ENCODE measurements at places on chromosomes 1 and 21.

DNA sequence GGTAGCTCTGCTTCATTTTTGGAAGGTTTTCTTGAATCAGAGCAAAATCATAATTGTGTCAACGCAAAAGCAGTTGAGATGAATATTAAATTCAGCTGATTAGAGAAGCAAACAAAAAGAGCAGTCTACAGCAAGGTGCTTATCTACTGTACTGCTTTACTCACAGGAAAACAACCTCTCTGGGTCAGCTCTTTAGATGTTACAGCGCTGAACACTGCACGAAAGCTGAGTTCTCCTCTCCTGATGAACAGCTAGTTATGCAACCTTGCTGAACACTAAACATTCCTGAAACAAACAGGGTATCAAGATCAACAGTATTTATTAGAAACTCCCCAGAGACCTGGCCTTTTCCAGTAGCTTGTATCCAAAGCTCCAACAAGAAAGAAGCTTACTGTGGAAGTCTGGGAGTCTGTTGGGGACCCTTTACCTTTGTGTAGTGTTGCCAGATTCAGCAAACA is 41.3 kb downstream of the TBCE start:
- no peak for DNase-seq

DNA sequence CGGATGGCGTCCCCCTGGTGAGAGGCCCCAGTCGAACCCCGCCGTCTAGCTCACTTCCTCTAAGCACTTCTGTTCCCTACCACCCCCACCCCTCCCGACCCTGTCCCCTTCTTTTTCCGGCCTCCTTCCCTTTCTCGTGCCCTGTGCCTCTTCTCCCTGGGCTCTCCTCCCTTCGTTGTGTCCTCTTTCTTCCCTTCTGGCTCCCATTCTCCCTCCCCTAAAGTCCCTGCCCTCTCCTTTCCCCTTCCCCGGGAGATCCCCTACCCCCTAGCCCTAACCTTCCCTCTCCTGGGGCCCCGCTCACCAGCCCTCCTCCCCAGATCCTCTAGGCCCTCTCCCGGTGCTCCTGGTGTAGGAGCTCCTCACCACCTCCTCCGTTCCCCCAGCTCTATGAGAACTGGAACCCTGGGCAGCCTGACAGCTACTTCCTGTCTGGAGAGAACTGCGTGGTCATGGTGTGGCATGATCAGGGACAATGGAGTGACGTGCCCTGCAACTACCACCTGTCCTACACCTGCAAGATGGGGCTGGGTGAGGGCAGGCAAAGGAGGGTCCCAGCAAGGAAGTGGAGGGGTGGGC is 15.9 kb downstream of the BCAN start:
- no peak for DNase-seq

DNA sequence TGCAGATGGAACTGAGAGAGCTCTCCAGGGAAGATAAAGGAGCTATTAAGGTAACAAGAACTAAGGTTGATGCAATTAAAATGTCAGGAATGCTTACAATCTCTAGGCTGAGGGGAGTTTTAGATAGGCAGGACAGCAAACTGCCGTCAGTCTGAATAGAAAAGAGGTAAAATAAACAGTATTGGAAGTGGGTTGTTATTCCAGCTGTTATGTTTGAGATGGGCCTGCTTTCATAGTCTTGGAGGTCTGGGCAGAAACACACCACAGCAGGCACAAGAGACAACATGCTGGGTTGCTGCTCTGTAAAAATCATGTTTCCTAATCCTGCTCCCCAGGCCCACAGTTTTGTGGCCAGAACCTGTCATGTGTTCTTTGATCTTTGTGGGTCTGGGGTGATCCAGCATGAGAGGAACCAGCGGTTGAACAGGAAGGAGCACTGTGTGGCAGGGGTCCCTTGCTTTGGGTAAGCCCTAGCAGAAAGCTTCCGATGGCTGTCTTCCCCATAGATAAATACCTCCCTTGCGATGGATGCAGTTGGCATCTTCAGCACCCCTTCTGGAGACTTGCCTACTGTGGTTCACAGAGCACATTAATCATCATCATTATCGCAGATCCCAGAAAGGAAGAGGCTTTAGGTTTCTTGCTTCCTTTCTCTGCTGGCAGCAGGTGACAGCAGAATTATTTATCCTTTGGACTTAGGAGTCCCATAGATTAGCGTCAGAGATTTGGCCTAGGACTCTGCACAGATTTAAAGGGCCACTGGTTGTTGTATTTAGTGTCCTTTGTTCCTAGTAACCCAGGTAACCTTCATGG is 97.1 kb downstream of the AK5 start:
- no peak for DNase-seq

- no peak for DNase-seq
Observed at GRCh38 chr1:183159960-183160359, 26.1 kb upstream of the LAMC2 start.

- no peak for DNase-seq
Observed at GRCh38 chr1:10152709-10153284, 57.6 kb upstream of the KIF1B start.

GRCh38 chr1:147334292-147334691 is 91.8 kb downstream of the CHD1L start:
- no peak for DNase-seq

DNA sequence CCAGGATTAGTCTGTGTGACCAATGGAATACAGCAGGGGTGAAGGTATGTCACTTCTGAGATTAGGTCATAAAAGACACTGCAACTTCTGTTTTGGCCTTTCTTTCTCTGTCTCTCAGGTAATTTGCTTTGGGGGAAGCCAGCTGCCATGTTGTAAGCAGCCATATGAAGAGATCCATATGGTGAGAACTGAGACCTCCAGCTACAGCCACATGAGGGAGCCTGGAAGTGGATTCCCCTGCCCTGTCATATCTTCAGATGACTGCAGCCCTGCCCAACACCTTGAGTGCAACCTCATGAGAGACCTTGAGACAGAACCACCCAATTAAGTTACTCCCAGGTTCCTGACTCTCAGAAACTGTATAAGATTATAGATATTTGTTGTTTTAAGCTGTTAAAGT is 70.1 kb upstream of the ESRRG start:
- DNase-seq = no peak

DNA sequence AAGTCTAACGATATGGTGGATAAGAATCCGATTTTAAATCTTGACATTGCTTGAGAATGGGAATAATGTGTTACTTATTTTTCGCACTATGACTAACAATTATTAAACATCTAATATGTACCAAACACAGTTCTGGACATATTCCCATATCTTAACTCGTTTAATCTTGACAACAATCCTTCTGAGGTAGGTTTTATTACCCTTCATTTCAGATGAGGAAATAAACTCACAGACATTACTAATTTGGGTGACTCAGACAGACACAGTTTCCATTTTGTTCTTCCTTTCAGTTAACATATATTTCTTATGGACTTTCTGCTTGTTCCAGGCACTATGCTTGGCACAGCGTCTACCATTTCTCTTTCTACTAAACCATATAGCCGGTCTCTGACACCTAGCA is 244.8 kb downstream of the SMYD3 start:
- DNase-seq = no peak

- DNase-seq = no peak
Observed at GRCh38 chr1:241408170-241408569, 51.2 kb upstream of the RGS7 start.

GRCh38 chr1:1021010-1021919 is 1.3 kb downstream of the AGRN start:
- DNase-seq = no peak

DNA sequence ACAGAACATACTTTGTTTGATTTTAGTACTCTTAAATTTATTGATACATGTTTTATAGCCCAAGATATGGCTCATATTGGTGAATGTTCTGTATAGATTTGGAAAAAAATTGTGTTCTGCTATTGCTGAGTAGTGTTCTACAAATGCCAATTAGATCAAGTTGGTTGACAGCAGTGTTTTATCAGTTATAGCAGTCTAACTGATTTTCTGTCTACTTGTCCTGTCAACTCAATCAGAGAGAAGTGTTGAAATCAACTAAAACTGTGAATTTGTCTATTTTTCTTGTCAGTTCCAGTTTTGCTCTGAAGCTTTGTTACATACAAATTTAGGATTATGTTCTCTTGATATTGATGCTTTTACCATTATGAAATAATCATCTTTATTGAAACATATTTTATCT is 14.7 kb upstream of the MT1HL1 start:
- no peak for DNase-seq

GRCh38 chr1:245894843-245895242 is 612.2 kb downstream of the SMYD3 start:
- no peak for DNase-seq

DNA sequence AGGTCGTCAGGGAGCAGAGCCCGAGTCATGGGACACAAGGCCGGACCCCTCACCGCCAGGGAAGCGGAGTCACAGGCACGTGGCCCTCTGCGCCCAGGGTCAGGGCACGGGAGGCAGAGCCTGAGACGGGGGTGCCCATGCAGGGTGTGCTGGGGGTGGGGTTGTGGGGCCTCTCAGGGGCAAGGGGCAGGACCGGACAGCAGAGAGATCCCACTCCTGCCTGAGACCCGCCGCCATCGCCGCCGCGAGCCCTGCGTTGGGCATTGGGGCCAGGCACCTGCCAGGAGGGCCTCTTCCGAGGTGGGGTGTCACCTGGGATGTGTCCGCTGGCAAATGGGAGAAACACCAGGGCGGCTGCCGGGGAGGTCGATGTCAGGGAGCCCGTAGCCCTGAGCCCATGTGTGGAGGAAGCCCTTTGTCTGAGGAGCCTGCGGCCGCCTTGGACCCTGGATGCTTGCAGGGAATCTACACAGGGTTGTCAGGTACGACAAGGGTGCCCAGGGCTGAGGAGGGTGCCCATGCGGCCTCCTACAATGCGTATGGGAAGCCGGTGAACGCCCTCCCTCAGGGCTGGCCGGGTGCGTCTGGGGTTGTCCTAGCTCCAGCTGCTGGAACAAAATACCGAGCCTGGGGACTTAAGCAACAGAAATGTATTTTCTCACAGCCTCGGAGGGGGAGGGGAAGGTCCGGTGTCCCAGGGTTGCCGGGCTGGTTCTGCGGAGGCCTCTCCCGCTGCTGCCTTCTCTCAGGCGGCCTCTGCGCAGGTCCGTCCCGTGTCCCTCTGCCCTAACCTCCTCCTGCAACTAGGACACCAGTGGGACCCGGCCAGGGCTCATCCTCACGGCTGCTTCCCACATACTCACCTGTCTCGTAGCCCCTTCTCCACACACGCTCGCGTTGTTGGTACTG is 16.4 kb upstream of the C1orf159 start:
- DNase-seq = no peak

GRCh38 chr1:185479796-185480195 is 162.8 kb upstream of the IVNS1ABP start:
- no peak for DNase-seq

DNA sequence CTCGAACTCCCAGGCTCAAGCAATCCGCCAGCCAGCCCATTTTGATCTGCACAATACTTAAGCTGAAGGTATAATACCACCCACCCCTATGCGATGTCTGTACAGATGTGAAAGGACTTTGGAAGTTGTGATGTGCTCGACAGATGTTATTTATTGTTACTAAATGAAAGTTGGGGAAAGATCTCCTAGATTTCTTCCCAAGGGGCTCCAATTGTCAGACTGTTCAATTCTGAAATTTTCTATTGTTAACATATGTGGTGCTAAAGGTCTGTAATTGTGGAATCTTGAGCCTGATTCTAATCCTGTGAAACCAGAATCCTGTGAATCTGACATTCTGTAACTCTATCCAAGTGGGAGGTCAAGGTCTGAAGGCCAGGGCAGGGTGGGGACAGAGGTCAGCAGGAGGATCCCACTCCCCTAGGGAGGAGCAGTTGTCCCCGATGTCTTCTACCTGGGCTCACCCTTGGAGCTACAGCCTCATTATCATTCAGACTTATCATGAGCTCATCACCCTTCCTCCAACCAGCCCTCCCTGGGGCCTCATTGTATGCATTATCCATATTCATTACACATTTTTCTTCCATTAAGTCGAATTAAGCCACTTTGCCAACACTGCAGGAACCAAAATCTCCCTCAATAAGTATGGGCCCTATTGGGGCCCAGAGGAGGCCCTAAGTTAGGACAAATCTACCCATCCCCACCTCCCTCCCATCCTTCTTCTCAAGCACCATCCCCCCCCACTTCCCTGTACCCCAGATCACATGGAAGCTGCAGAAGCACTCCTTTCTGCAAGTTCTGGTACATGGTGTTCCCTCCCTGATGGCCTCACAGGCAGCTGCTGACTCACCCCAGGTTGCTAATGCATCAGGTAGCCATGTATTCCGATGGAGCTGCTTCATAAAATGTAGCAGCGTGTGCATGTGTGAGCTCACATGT is 32.3 kb downstream of the SHISAL2A start:
- no peak for DNase-seq

DNA sequence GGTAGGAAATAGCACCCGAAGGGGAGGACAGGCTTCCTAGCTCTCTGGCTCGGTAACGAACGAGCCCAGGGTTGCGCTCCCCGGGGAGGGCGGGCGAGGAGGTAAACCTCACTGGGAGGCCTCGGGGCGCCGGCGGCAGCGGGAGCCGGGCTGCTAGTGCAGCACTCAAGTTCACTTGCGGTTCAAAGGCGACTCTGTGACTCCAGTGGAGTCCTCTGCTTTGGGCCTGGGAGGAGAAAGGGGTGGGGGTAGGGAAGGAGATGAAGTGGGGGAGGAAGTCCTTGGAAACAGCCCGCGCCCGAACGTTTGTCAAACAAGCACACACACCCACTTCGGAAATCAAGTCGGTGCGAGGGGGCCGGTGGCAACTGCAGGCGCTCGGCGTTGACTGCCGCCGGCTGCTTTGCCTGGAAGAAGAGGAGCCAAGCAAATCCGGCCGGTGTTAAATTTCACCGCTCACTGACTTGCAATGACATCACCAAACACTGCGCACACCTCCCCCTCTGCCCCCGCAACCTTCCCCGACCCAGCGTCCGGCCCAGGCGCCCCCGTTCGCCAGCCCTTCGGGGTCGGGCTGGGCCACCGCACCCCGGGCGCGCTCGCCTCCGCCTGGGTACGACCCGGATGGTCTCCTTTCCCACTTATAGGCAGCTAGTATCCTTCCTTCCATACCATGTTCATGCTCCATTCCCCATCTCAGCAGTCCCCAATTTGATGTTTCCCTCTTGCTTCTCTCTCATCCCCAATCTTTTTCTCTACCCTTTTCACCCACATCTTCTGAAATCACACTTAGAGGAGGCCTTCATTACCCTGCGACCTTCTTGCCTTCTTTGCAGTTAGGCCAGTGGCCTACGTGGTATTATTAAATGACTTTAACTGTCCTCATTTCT is at the start of gene COL24A1:
Gene COL24A1 (minus strand): TSS at position 207 of the 890 bp plus-strand sequence. CDS start 376 bp downstream, outside the sequence.
- no peak for DNase-seq

Data from activated naive CD4-positive, alpha-beta T cell (primary cell).